B cell (primary cell): ENCODE measurements at places on chromosomes 2 and 18. TPM values are rescaled to one million over a fixed set of nuclear protein-coding genes. Genes with fewer than 3 reads are reported as not detected.

- no peak for DNase-seq
- no peaks in the 10 kb centered on the region for H3K27me3 ChIP-seq
- H3K27ac ChIP-seq = no peak overlapping the region
- H3K4me3 ChIP-seq = no peak overlapping the region
- H3K4me1 ChIP-seq = peaks cover 38% of the 10 kb centered on the region
- H3K36me3 ChIP-seq = no peaks in the 10 kb centered on the region
These were observed 34.1 kb downstream of the FBXO48 start for GRCh38 chr2:68432696-68433658.

DNA sequence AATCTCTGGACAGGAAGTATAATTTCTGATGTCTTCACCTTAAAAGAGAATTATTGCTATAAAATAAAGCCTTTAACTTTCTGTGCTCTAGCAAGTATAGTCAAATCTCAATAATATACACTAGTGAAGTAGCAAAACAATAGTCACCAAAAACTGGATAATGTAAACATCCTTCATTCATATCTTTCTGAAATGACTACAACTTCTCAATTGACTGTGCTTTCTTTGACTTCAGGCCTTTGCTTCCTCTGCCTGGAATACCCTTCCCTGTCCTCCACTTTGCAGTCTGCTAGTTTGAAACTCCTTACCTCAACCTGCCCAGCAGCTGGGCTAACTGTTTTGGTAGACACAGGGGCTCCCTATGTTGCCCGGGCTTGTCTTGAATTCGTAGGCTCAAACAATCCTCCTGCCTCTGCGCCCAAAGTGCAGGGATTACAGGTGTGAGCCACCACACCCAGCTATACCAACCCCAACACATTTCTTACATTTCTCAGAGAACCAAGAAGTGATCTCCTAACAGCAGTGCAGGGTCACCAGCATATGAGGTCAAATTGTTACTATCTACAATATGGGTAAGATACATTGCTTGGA, 6.6 kb upstream of the PCBP1 start:
- H3K4me1 ChIP-seq = peaks cover 29% of the 10 kb centered on the region
- H3K4me3 ChIP-seq = no peak overlapping the region
- no peaks in the 10 kb centered on the region for H3K36me3 ChIP-seq
- no peak for DNase-seq
- no peak overlapping the region for H3K27ac ChIP-seq
- no peaks in the 10 kb centered on the region for H3K27me3 ChIP-seq

- H3K27me3 ChIP-seq = peaks cover 3% of the 10 kb centered on the region
- H3K27ac ChIP-seq = no peak overlapping the region
- no peak for DNase-seq
- no peak overlapping the region for H3K4me3 ChIP-seq
These were observed 462.5 kb upstream of the HS6ST1 start for GRCh38 chr2:128781166-128781565.

DNA sequence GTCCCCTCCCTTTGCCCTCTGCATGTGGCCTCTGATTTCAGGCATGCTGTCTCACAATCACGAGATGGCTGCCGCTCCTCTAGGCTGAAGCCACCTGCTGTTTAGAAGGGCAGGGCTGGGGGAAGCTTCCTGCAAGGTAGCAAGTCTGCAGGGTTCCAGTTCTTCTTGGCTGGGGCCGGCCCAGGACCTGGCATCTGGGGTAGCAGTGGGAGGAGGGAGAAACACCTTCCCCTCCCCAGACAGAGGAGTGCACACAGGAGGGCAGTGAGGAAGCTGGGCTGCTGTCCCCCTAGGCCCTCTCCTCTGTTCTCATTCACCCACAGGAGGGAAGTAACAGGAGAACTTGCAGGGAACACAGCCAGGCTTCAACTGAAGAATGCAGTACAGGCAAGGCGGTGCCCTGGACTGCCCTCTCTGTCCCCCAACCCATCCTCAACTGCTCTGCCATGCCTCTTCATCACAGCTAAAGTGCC, 345.9 kb upstream of the HS6ST1 start:
- H3K27me3 ChIP-seq = no peaks in the 10 kb centered on the region
- H3K27ac ChIP-seq = no peak overlapping the region
- no peaks in the 10 kb centered on the region for H3K4me1 ChIP-seq
- DNase-seq = no peak
- H3K4me3 ChIP-seq = no peak overlapping the region

DNA sequence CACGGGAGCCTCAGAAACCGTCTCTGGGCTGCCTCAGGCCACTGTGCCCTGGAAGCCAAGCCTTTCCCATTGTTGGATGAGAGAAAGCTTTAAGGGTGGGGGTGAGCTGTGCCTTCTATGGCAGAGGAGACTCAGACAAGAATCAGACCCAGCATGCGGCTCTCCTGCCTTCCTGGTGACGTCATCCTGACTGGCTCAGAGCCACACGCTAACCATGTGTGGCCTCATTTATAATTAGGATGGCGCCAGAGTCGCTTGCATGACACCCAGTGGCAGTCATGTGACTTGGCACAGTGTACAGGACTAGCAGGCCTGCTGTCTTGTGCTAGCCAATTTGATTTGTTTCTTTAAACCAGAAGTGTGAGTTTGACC, 99.1 kb downstream of the SH3BP4 start:
- H3K27ac ChIP-seq = no peak overlapping the region
- DNase-seq = peak; percentile 56
- peaks cover 12% of the 10 kb centered on the region for H3K4me1 ChIP-seq
- no peaks in the 10 kb centered on the region for H3K36me3 ChIP-seq
- H3K27me3 ChIP-seq = no peaks in the 10 kb centered on the region

DNA sequence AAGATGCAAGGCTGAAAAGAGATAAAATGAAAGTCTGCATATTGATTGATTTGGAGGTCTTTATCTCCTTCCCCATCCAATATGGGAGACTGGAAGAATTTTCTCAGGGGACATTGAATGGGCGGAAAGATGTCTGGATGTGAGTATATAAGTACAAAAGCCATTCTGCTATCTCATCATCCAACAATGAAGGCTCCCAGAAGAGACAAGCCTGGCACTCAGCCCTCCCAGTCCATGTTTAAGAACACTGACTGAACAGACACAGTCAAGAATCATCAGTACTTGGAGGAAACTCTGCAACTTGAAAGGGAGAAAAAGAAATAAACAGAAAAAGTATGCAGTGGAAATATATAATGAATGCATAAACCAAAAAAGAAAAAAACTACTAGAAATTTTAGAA, 80.9 kb downstream of the PTRHD1 start:
- no peak overlapping the region for H3K27ac ChIP-seq
- DNase-seq = no peak
- peaks cover 27% of the 10 kb centered on the region for H3K36me3 ChIP-seq
- no peak overlapping the region for H3K4me3 ChIP-seq

DNA sequence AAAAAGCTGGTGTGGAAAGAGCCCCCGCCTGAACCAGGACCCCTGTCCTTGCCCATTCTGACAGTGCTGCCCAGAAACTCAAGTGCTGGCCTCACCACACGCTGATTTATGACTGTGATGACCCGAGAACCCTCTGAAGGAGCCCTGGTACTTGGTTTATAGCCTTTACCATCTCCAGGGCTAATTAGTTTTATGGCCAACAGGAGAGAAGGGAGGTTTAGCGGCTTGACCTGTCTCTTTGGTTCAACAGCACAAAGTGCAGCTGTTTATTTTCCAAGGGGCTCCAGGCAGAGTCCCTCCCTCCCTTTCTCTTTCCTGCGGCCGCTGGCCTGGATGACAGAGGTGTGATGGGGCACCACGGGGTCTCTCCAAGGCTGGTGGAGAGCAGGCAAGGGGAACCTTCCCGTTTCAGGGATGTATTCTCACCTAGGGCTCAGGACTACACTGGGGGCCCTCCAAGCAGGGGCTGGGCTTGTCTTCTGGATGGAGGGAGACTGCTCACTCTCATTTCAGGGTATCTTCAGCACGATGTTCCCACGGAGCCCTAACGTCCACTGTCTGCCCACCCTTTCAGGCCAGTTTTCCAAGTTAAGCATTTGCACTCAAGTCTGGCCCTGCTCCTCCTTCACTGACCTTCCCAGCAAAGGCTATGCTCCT, 174.2 kb upstream of the GLI2 start:
- H3K36me3 ChIP-seq = no peaks in the 10 kb centered on the region
- H3K4me3 ChIP-seq = no peak overlapping the region
- H3K27ac ChIP-seq = no peak overlapping the region

FAM117B gene
- 11.5 and 14.1 TPM in 2 replicates for polyA plus RNA-seq

SNED1 gene
- 11.1 and 25.5 TPM in 2 replicates for polyA plus RNA-seq
